ENCODE measurements at places on chromosomes 11 and 22.

DNA sequence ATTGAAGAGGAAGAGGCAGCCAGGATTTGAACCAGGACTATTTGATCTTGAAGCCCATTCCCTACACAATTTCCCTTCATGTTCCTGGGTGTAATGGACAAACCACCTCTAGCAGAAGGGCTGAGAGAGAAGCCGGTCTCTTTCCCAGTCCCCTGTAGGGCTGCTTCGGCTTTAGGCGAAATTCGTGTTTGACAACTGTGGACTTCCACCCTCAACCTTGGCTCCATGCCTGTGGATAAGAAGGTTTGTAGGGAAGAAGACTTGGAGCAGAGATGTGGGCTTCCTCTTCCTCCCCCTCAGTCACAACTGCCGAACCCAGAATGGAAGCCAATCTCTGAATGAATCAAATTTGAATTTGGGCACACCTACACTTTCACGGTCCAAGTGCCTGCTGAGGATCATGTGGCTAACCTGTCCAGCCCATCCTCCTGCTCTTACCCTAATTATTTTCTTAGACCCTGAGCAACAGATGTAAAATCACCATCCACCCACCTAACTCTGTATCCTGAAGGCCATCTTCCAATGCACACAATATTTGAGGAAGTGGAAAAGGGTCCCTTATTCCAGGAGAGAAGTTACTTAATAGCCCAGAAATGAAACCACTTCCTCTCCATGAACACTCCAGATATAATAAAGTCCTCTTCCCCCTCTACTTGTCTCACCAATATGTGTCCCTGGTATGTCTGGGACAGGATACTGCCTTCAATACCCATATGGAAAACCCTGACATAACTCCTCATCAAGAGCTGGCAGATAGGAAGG, 10.1 kb upstream of the SCN2B start:
- no peak for DNase-seq

- no peak for DNase-seq
Measured at GRCh38 chr11:61903845-61904244, 12.5 kb upstream of the FADS3 start.

GRCh38 chr11:74739546-74740270, 8.5 kb upstream of the CHRDL2 start:
- DNase-seq, result peak; percentile 41

DNA sequence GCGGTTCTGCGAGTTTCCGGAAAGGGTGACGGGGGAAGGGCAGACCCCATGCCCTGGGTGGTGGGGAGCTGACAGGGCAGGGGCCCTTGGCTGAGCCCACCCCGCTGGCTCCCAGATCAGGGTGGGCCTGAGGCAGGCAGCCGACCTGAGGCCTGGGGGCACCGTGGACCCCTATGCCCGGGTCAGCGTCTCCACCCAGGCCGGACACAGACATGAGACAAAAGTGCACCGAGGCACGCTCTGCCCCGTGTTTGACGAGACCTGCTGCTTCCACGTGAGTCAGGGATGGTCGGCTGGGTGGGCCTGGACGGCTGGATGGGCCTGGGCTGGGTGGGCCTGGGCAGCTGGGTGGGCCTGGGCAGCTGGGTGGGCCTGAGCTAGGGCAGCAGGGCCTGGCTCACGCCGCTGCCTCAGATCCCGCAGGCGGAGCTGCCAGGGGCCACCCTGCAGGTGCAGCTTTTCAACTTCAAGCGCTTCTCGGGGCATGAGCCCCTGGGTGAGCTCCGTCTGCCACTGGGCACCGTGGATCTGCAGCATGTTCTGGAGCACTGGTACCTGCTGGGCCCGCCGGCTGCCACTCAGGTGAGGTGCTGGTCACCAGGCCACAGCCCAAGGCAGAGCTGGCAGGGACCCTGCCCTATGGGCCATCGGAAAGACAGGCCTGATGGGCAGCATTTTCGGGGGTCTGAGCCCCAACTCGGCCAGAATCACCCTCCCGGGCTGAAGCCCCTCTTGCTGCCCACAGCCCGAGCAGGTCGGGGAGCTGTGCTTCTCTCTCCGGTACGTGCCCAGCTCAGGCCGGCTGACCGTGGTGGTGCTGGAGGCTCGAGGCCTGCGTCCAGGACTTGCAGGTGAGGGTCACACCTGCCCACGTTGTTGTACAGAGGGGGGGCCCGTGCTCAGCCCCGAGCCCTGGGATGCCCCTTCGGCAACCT, 1.5 kb downstream of the SYT8 start:
- no peak for DNase-seq

- DNase-seq, result no peak
Measured at GRCh38 chr11:6979365-6979764, 40.8 kb downstream of the ZNF214 start.

DNA sequence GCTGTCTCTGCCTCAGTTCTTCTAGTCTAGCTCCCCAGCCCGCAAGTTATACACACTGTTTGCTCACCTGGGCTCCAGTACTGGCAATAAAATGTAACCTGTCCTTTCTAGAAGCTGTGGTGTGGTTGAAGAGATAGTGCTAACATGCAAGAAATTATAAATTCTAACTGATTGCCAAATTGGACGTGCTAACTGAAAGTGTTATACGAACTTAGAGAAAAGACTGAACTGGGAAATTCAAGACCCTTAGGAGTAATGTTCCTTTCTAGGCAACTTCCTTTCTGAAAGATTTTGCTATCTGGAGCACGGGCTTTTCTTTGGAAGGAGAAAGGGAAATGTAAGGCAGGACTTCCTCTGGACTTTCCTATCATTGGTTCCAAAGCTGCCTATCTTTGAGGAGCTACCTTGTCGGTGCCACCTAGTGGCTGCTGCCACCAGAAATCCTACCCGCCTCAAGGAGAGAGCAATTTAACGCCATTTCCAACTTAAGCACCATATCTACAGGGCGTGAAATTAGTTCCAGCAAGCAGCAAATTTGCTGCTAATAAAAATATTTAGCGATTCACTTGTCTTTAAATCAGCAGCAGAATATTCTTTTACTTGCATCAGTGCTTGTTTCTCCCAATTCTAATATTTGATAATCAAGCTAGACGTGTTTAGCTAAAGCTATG, 12.7 kb upstream of the TMEM218 start:
- no peak for DNase-seq

DNA sequence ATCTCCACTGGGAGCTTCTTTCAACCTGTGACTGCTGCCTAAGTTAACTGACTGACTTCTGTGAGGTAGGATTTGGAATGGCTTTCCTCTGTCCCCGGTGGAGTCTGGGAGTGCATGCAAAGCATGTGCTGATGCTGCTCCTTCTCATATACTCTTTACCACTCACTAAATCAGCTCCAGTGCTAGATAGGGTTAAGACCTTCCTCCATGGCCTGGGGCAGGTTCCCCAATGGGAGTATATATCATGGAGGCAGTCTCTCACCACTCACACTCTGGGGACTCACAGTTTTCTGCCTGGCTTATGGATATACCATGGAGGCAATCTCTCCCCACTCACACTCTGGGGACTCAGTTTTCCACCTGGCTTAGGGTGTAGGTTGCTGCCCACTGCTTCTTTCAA, 10.1 kb upstream of the FANCF start:
- no peak for DNase-seq

DNA sequence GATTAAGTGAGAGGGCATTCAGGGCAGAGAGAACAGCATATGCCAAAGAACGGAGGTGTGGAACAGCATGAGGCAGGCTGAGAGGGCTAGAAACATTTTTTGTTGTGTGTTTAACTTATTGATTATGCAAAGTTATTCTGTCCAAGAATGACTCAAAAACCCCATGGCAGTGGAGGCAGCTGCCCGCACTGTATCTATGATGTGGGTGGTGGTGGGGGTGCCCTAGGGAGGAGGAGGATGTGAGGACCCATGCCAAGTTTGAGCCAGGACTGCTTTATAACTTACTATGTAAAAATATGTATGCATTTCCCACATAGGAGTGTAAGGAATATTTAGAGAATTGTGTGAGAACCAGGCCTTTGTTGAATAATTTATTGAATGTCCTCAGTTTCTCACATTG, 85.4 kb upstream of the GNAZ start:
- DNase-seq, result no peak

- DNase-seq, result no peak
Measured at GRCh38 chr11:123183391-123184099, 11.5 kb downstream of the CLMP start.

- DNase-seq, result no peak
Measured at GRCh38 chr22:21803811-21804249, 63.6 kb downstream of the MAPK1 start.

DNA sequence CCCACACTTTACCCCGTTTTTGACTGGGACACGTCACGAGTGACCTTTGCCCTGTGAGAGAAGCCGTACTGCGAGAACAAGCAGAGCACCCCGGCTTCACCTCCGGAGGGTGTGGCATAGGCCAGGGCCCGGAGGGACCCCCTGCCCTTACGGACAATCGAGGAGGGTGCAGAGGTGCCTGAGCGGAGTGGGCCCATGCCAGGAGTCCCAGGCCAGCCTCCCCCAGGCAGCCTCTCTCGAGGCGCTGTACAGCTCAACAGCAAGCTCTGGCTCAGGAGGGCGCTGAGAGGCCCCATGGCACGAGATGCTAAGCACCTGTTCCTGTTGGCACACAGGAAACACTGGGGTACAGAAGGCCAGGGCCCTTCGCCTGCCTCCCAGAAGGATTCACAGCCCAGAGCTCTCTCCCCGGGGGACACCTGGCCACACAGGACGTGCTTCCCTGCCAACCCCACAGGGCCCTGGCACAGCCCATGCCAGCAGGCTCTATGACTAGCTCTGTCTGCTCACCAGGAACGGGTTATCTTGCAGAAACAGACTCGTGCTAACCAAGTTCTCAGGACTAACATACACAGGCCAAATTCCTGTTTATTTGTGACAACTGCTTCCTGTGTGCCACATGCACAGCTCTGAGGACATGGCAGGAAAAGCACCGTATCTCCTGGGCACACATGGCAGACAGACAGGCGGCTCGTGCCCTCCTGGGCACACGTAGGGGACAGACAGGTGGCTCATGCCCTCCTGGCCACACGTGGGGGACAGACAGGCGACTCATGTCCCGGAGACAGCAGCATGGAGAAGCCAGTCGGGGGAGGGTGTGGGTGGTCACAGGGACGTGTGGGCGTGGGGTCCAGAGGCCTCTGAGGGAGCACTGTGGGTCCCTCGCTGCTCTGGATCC, 11.6 kb downstream of the TOLLIP start:
- no peak for DNase-seq

GRCh38 chr11:64260147-64260708, 8.9 kb downstream of the PLCB3 start:
- DNase-seq, result no peak

- DNase-seq, result no peak
Measured at GRCh38 chr11:72507050-72507449, 72.7 kb upstream of the CLPB start.

- no peak for DNase-seq
Measured at GRCh38 chr22:31439808-31440207, 40.4 kb downstream of the DRG1 start.

DNA sequence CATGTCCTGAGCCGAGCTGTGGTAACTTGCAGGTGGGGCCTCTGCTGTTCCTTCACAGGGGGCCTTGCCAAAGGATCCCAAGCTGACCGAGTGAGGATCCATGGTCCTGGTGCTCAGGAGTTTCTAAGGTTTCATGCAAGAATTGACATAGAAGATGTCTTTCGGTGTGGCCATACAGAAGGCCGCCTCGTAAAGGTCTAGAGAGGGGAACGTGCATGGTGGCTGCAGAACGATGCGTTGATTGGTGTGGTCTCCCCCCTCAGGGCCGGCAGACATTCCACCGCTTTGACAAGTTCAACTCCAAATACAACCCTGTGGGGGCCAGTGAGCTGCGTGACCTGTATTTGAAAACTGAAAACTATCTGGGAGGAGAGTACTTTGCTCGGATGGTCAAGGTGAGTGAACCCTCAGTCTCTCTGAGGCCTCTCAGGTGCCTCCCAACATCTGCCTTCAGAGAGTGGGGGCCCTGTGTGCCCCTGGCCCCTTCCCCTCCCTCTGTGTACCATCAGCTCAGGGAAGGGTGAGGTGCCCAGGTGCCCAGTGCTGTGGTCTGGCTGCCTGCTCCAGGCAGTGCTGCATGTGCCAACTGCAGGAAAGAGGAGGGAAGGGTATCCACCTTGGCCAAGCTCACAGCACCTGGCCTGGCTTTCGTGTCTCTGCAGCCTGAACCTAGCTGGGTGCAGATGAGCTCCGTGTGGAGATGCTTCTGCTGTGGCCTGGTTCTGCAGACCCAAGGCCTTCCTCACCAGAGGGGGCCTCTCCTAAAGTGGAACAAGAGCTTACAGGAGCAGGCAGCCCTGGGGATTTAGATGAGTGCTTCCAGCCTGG, 39.8 kb downstream of the AMPD3 start:
- DNase-seq, result no peak

GRCh38 chr11:41102471-41102870, 357.0 kb downstream of the LRRC4C start:
- DNase-seq, result no peak

DNA sequence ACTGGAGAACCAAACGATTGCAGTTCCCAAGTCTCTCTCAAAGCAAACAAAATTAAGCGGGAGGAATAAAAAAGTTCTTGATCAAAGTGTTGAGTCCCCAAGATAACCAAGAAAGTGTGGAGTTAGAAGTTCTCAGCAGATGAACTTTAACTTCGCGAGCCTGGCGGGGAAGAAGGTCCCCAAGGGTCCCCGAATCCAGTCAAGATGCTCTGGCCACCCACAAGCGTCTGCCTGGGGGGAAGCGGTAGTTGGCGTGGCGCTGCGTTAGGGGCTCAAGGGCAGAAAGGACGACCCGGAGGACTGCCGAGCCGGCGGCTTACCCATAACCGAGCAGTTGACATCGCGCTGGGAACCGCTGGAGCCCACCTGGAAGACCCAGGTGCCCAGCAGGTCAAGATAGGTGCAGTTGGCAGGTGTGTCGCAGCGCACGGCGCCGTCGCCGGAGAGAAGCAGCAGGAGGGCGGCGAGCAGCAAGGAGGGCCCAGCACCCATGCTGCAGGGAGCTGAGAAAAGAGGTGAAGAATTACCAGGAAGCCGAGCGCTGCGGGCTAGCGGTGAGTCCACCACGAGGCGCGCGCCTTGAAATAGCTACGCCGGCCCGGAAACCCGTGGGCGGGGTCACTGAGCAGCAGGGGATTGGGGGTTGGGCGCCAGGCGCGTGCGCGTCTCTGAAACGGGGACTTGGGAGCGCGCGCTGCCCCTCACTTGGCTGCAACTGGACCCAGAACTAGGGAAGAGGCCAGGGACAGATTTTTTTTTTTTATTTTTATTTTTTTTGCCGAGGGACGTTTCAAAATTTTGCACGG, at the start of gene CTSC:
CTSC (minus strand) TSS at position 556 of the 806 bp plus-strand sequence; CDS start at position 492, 64 bp downstream.
- peak; percentile 93 for DNase-seq

- no peak for DNase-seq
Measured at GRCh38 chr22:45546333-45547015, 43.8 kb downstream of the FBLN1 start.

DNA sequence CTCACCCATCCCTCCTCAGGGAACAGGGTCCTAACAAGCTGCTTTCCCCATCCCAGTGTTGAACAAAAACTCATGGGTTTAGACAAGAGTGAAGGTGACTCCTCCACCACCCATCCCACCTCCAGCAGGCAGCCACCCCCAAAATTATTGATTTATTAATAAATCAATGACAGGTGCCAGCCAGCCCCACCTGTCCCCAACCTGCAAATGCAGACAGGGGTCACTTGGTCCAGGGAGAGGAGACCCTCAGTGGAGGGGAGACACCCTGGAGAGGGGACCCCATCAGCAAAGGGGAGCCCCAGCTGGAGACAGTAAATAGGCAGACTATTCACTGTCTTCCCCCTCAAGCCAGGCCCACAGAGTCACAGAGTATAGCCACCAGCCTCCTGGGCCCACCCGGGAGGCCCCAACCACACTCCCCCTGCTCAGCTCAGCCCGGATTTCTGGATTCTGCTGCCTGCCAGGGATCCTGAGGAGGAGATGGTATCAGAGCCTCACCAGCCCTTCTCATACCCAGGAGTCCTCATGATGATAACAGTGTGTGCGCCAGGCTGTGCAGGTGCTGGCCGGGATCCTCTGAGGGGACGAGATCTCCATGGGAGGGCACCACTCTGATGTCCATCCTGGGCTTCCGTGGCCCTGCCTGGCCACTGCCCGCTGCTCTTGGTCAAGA, 8.8 kb upstream of the CD81 start:
- no peak for DNase-seq

Measured in KG1 (cell line).